ENCODE measurements at places on chromosomes 12 and 14.

GRCh38 chr12:98908866-98909265 is 263.8 kb downstream of the APAF1 start:
- no peak for DNase-seq

DNA sequence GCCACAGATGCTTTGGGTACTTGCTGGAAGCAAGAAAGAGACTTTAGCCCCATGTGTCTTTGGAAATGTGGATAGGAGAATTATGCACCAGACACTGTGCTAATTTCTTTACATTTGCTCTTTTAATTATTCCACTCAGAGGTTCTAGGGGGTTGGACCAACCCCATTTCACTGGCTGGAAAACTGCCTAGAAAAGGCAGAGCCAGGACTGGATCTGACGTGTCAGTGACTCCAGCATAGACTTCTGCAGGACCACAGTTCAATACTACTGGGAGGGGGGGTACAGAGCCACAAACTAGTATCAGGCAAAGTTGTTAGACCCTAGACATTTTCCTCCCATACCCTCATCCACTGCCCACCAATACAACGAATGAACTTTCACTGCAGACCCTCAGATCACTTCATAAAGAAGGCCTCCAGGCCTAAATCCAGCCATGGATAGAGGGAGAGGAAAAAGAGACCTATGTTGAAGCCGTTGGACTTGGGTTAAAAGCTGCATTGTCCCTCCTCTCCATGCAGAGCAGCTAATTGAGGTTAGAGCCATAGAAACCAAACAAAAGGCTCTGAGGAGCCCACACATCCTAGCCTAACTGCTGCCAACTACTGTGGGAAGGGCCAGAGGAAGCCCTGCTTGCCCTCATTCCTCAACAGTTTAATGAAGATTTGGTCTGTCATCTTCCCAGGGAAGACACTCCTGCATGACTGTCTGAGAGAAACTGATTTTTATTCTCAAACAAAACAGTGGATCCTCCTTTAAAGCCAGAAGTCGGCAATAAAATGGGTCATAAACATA is 68.7 kb downstream of the STON2 start:
- DNase-seq, result no peak

DNA sequence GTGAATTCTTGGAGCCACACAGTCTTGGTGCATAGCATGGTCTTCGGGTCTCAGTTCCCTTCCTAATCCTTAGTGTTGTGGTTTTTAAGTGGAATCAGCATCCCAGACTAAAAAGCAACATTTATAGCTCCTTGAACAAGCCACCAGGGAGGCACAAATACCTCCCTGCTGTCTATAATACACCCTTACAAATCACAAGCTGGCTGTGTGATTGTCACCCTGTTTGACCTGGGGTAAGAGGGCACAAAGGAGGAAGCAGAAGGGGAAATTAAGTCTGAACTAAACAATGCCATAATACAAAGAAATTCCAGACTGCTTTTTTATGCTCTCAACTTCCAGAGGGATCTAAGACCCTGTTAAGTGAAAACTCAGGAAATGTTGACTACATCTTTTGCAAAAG is 7.7 kb upstream of the MMP19 start:
- DNase-seq, result no peak

DNA sequence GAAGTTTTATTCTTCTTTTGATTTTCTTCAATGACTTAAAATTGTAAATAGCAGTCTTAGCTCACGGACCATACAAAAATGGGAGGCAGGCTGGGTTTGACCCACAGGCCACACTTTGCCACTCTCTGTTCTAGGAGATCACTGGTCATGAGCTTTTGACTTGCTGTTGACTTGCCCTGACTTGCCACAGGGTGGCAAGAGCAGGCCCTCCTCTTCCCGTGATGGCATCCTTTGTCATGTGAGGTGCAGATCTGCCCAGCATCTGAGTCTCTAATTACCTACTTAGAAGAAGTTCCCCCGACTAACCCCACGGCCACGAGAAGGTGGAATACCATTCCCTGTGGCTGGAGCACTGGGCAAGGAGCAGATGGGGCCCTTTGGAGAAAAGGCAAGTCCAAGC is 81.0 kb upstream of the SCAF11 start:
- no peak for DNase-seq

- no peak for DNase-seq
Observed at GRCh38 chr14:105444859-105445258, 25.2 kb downstream of the MTA1 start.

All from CD4-positive, alpha-beta T cell treated with Interleukin-6 for 4 hours (primary cell).